ENCODE measurements at places on chromosomes 5 and 9.

- no peak for DNase-seq
These were observed 114.6 kb upstream of the MAP3K1 start for GRCh38 chr5:56700711-56701110.

GRCh38 chr5:145834917-145835847, at the start of gene PRELID2:
Gene PRELID2 (minus strand): TSS chr5:145835342. CDS start chr5:145835251, 91 bp downstream.
- DNase-seq: no peak

- no peak for DNase-seq
These were observed 21.5 kb upstream of the GPR21 start for GRCh38 chr9:123011878-123012528.

DNA sequence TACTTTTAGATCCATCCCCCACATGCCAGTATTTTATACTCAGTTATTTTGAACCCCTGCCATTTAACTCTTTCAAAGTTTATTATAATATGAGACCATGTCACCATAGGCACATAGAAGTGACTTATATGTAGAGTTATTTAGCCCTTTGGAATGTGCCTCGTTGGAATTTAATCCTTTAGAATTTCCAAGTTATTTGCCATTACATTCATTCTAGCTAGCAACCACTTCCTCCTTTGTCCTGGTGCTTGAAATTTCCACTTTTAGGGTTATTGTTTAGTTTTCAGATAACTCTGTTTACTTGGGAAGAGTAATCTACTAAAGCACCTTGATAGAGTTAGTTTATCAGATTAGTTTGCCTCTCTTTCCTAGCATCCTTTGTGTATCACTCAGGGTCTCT, 82.8 kb upstream of the TLE1 start:
- DNase-seq: no peak

- no peak for DNase-seq
These were observed 22.0 kb upstream of the TGFBI start for GRCh38 chr5:136006761-136007251.

DNA sequence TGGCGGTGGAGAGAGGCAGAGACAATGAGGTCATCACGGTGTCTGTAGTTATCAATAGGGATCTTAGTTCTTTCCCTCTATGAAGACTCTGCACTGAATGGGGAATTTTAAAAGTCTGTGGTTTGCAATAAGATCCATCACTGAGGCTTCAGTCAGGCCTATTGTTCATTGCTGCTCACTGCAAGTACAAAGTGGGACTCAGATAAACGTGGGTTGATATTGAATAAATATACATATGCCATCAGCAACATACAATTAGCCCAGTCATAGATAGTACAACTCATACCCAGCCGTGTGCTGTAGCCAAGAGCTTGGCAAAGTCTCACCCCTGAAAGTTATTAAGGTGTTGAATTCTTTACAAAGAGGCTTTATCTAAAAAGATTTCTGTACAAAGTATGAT, 88.4 kb downstream of the ENC1 start:
- no peak for DNase-seq

DNA sequence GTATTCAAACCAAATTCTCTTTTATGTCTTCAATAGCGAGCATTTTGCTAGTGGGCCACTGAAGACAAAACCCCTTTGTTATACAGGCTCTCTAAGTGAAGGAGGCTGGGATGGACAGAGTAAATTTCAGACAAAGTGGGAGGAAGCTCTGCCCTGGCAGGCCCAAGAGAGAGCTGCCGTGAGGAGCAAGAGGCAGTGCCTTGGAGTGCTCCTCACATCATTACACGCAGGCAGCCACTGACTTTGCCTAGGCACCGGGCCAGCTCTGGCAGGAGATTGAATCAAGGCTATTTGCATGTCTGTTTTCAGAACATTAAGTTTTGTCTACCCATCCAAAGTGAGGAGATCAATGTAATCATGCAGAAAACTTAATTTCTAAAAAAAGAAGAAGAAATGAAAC, 167.7 kb downstream of the CCDC192 start:
- DNase-seq: no peak

DNA sequence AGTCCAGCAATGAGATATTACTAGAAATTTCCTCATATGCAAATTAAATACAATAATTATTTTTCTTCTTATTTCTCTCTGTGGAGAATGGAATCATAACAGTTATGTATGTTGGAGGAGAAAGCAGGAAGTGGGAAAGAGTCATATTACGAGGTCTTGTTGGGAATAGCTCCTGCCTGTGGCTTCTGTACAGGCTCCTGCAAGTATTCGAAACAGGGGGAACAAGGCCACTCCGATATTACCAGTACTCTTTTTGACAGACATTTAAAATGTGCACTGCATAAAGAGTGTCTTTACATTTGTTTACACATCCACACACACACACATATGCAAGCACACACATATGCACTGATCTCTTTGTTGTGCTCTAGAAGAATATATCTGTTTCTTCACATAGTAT, 812.0 kb upstream of the ZNF608 start:
- no peak for DNase-seq

GRCh38 chr9:107067739-107068416, 204.9 kb downstream of the ZNF462 start:
- DNase-seq: no peak

DNA sequence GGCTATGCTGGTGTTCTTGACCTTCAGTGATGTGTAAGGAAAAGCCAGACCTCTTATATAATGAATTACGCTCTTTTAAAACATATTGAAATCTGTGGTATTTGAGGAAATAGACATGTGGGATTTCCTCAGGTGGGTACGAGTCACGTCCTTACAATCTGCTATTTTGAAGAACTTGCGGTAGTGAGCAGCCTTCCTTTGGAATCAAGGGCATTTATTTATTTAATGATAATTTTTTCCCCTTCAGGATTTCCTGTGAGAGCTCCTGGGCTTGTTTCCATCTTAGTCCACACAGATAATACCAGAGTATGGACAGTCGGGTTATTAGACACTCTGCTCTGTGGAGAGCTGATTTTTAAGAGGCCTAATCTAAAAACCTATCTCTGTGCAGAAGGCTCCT, 167.9 kb downstream of the ARHGEF28 start:
- DNase-seq: no peak

- DNase-seq: no peak
These were observed 248.8 kb downstream of the NNT start for GRCh38 chr5:43851741-43852140.

DNA sequence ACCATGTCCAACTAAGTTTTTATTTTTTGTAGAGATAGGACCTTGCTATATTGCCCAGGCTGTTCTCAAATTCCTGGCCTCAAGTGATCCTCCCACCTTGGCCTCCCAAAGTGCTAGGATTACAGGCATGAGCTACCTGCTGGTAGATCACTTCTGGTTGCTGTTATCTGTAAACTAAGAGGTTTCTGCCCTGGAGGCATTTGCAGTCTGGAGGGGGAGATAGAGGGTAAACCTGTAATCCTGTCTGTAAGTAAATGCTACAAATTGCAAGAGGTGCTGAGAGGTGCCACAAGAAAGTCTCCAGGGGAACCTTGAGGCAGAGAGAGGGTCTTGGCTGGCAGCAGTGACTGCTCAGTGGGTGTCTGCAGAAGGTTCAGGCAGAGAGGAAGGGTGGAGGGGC, 29.0 kb upstream of the GGTA1 start:
- no peak for DNase-seq

GRCh38 chr5:137975208-137975607, 57.7 kb downstream of the FAM13B start:
- DNase-seq: no peak

DNA sequence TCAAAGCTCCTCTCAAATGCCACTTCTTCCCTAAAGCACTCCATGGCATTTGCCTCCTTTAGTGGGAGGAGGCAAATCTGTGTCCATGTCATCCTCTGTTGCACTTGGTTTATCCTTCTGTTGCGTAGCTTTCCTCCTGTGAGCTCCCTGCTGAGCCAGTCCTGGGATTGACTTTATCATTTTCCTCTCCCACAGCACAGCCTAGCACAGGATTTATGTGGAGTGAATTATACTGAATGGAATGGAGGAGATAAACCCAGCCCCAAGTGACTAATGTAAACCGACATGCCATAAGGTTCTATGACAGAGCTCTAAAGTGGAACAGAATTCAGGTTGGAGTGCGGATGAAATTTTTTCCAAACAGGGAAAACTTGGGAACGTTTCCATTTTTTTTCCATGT, 26.4 kb upstream of the TOMM5 start:
- no peak for DNase-seq

GRCh38 chr5:5066276-5067186, 73.6 kb upstream of the ADAMTS16 start:
- DNase-seq: no peak

- DNase-seq: no peak
These were observed 74.3 kb downstream of the LRSAM1 start for GRCh38 chr9:127525401-127526188.

GRCh38 chr9:5897851-5898250, 7.2 kb downstream of the MLANA start:
- no peak for DNase-seq

DNA sequence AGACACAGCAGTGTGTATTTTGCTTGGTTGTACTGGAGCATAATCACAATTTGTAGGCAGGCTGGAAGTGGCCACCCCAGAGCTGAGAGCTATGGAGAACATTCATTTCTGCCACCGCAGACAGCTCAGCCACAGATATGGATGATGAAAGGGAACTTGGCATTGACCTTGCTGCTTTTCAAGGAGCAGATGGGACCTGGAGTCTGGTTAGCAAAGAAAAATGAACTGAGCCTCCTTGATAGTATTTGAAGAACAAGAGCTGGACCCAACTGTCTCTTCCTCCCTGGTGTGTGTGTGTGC, 395.2 kb upstream of the ZNF462 start:
- no peak for DNase-seq

- DNase-seq: no peak
These were observed 57.3 kb upstream of the C6 start for GRCh38 chr5:41270423-41271251.

DNA sequence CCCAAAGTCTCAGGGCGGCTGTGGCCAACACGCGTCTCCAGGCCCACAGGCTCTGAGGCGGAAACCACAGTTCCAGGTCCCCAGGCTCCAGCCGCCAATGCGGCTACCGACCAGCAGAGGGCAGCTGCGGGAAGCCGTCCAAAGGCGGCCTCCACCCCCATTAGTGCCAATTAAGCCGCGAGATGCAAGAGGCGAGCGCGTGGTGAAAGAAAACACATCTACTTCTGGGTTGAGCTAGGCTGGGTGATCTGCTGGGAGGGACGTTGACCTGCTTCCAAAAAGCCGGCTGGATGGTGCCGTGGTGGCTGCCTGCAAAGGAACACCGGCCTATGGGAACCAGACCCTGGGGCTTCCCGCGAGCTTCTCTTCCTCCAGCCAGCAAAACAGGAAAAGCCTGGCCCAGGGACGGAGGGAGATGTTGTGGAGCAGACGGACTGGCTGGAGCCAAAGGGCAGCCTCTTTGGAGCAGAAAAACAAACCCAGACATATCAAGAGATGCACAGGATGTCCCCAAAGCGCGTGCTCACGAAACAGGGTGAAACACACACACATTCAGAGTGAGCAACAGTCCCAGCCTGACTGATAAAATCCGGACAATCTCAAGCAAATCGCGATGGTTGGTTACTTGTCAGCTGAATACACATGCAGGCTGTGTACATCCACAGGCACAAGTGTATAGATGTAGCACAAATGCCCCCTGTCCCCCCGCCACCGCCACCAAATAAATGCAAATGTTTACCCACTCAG, 187.1 kb upstream of the BRINP1 start:
- DNase-seq: peak; percentile 33

- DNase-seq: no peak
These were observed 298.6 kb downstream of the PARP8 start for GRCh38 chr5:50964746-50965653.

GRCh38 chr5:56735849-56736641, 79.3 kb upstream of the MAP3K1 start:
- no peak for DNase-seq

GRCh38 chr5:61332851-61333320, 828 bp downstream of the ZSWIM6 start:
- peak; percentile 29 for DNase-seq

DNA sequence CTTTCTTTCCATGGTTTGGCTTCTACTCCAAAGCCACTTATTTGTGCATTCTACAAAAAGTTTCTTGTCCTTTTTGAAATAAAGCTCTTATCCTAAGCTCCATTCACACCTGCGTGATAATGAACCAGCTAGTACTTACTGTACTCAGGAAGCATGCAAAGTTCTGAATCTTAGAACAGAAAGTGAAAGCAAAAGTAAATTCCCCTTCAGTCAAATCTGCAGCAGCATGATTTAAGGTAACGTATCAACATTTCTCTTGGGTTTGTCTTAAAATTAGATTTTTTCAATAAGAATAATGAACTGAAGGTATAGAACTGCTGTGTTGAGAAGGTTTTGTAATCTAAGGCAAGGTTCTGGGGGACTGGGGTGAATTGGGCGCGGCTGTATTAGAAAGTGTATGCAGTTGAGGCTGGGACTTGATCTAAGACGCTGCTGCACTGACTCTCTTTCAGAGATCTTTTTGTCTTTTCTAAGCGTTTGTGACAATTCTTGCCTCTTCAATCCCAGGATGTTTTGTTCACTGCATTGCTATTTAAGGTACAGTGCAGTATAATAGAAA, at the start of gene ERAP2:
ERAP2 (plus strand) TSS at position 209 of the 559 bp plus-strand sequence. CDS start 3,186 bp downstream, outside the sequence.
- peak; percentile 17 for DNase-seq

DNA sequence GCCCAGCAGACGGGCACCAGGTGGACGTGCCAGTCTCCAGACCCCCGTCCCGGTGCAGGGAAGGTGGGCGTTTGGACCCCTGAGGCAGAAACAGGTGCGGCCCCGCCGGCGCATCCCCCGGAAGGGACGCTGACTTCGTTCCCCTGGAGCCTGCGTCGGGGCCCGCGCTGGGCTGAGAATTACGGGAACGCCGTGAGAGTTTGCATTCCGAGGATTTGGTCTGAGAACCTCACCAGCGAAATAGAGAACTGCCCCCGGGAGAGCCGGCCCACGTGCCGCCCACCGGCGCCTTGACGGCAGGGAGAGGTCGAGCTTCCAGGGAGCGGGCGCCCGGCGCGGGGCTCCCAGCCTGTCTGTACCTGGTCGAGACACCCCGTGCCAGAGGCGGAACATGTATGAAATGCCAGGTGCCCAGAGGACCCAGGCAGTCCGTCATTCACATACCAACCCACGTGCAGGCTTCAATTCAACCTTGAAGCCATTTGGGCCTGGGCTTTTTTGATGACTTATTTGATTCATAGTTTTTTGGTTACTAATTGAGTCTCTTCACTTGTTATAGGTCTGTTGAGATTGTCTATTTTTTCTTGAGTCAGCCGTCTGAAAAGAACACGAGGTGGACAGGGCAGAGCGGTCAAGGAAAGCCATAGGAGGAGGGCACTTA, 877 bp upstream of the CAMSAP1 start:
- peak; percentile 33 for DNase-seq

DNA sequence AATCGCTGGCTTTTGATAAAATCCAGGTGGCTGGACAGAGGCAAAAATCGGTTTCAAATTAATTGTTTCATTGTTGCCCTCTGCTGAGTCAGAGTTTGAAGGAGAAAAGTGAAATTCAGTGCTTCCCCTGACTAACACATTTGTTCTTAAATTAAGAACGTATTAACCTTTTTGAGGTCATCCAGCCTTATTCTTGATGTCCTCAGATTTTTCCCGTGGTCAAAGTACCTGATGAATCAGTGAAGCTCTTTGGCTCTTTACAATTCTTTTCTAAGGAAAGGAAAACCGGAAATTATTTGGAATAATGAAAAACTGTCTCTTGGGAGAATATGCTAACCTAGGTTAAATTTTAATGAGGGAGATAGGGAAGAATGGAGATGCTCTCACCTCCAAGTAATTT, 21.6 kb downstream of the OSMR start:
- no peak for DNase-seq
